ENCODE measurements at places on chromosomes 7 and 10.

- DNase-seq, result no peak
These were observed 32.8 kb downstream of the PIK3AP1 start for GRCh38 chr10:96687317-96688012.

DNA sequence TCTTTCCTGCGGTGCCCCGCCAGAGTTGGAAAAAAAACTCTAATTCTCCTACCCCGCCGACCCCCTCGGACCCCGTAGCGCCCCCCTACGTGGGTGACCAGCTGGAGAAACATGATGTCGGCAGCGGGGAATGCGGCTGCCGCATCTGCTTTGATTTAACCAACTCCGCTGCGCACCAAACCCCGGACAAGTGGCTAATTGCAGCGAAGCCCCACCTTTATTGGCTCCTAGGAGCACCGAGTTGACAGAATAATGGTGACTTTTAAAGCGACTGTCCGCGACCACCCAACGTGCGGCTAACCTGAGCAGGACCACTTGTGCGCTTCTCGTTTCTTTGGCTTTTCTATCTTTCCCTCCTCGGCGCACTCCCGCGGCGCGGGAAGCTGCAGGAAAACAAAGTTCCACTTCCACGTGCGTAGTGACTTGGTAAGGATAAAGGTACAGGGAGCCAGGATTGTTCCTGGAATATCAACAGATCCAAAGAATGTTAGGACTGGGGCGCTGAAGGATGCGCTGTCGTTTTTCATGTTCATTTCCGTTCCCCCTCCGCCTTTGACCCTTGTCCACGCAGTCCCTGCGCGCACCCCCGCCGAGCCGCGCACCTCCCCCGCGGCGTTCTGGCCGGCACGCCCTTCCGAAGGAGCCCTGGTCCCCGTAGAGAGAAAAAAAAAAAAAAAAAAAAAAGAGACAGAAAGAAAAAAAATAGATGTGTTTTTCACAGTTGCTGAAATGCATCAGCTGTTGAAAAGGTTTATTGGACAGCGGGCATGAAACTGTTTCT, 1.4 kb downstream of the WNT16 start:
- DNase-seq, result peak; percentile 10

DNA sequence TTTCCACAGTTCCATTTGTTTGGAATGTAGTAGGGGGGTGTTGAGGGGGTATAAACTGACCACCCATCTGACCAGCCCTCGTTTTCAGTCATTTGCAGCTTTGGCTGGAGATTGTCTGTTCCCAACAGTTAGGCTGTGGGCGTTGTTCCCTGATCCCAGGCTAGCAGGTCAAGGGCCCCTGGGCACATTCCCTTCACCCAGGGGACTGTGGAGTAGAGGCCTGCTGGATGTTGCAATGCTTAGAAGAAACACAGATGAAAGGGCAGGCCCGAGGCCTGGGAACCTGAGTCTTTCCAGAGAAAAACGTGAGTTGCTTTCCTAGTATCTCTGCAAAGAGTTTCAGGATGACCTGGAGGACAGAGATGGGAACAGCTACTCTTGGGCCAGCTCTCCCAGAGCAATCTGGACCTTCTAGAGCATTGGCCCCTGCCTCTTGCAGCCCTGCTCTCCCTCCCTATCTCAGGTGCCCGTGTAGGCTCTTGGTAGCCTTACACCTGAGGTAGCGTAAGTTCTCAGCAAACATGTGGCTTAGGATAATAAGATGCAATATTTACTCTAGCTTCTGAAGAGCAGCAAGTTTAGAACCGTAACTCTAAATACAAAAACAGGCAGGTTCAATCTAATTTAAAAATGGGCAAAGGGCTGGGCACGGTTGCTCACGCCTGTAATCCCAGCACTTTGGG, 99.4 kb upstream of the EFCAB10 start:
- no peak for DNase-seq

- no peak for DNase-seq
These were observed 31.2 kb downstream of the ARMC10 start for GRCh38 chr7:103106005-103106702.

DNA sequence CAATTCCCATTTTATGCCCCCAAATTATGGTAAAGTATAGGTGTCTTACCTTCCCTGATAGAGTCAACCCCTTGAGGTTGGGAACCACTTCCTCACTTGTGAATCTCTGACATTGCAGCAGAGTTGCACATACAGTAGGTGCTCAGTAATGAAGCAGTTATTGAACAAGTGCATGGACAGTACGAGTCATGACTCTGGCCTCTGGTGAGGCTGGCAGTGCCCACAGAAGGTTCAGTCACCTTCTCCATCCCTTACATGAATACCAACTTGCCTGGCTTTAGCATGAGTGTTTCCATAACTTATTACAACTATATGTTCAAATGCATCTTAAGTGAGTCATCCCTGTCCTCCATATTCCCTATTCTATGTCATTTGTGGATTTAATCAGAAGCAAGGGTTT, 340.0 kb downstream of the ELMO1 start:
- no peak for DNase-seq

- no peak for DNase-seq
These were observed 14.6 kb downstream of the FGL2 start for GRCh38 chr7:77184990-77185389.

- DNase-seq, result no peak
These were observed 34.9 kb downstream of the INSYN2A start for GRCh38 chr10:127161482-127161881.

- no peak for DNase-seq
These were observed 183.9 kb upstream of the FZD1 start for GRCh38 chr7:91080351-91080750.

DNA sequence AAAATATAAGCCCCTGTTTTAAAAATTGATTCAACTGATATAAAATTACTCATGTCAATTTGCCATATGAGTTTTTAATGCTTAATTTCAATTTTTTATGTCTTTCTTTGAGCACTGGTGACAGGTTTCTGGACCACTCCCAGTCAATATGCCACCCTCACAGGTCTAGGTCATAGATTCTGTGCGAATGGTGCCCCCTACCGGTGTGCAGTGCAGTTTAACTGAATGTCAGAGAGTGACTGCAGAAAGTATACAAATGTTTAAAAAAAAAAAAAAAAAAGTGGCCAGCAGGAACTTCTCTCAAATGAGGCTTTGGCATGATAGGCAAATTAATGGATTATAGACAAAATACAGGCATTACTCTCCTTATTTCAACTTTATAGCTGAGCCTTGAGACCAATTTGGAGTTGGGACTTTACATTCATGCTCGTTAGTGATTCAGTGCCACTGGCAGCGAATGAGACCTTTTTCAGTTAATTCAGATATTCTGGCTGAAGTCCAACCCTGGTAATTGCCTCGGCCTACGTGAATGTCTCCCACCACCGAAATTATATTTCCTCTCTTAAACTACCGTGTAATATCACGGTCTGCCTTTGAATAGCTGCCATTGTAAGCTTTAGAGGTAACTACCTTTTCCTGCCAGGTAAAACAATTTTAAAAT, 427.6 kb downstream of the PHTF2 start:
- DNase-seq, result peak; percentile 34

DNA sequence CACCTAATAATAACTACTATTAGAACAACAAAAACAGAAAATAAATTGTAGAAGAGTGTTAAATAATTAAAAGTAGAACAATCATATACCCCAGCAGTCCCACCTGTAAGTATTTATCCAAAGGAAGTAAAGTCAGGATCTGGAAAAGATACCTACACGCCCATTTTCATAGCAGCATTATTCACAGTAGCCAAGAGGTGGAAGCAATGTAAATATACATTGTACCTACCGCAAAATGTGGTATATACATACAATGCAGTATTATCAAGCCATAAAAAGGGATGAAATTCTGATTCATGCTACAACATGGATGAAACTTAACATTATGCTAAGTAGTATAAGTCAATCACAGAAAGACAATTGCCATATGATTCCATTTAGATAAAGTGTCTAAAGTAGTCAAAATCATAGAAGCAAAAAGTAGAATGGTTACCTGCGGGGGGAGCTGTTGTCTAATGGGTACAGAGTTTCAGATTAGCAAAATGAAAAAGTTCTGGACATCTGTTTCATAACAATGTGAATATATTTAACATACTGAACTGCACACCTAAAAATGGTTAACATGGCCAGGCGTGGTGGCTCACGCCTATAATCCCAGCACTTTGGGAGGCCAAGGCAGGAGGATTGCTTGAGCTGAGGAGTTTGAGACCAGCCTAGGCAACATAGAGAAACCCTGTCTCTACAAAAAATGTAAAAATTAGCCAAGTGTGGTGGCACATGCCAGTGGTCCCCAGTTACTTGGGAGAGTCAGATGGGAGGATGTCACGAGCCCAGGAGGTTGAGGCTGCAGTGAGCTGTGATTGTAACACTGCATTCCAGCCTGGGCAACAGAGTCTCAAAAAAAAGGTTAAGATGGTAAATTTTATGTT, 6.0 kb upstream of the TMED4 start:
- peak; percentile 59 for DNase-seq

DNA sequence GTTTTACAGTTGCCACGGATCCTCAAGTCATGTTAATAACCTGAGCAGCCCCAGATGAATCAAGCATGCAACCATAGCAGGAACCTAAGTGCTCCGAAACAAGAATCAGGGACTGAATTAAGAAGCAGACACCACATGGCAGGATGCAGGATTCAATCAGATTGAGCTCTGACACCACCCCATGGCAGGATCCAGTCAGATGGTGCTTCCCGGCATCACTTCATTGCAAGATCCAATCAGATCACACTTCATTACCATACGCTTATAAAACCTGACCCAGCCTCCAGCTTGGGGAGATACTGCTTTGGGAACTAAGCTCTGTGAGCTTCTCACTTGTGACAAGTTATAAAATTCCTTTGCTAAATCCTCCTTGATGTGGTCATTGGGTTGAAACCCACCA, 55.3 kb downstream of the ABCB4 start:
- DNase-seq, result no peak

GRCh38 chr7:618539-619367, 99.1 kb upstream of the PDGFA start:
- DNase-seq, result peak; percentile 58

DNA sequence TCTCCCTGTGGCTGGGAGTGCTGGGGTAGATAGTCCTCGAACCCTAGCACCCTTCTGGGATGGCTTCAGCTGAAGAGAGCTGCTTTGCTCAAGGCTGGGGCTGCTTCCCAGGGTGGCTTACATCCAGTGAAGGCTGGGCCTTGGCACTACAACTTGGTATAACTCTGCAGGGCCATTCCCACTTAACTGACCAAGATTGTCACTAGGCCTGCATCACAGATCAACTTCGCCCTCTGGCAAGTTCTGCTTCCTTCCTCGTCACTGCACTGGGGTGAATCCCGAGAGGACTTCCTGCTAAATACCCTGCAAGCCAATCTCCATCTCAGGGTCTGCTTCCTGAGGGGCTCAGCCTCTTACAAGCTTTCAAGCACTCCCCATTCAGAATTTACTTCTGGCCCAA, 195.2 kb downstream of the DOCK4 start:
- DNase-seq, result no peak

DNA sequence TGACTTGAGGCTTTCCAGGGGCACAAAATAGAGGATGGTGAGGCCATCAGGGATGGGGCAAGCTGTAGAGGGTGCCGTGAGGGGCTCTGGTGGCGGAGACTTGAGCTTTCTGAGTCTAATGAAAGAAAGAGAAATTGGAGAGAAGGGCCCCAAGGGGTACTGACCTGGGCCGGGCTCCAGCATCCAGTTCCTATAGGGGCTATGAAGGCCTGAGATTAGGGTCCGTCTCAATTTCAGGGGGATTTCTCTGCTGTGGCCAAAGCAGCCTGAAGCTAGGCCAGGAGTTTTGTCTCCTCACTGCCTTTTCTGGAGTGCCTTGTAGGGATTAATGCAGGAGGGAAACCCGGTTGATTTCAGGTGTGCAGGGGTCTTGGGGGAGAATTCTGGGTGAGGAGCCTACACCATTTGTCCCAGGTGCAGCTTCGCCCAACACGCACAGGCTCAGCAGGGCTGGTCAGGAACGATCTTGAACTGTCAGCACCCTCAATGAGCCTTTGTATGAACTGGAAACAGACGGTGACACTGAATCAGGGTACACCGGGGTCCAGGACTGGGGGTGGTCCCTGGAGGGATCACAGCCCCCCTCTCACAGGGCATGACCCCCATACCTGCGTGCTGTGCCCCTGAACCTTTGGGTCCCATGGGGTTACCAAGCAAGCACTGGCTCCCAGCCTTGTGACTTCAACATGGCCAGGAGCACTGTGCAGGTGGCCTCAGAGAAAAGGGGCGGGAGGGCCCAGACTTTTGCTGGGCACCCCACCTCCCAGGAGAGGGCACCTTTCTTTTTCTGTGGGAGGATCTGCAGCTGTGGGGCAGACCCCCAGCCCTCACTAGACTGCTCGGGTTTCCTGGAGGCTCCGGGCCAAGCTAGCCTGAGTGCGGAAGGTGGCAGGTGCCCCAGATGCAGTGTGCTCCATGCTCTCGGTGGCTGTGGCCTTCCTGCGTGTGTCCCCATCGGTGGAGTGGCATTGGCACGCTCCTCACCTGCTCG, 122.9 kb upstream of the RET start:
- DNase-seq, result no peak

DNA sequence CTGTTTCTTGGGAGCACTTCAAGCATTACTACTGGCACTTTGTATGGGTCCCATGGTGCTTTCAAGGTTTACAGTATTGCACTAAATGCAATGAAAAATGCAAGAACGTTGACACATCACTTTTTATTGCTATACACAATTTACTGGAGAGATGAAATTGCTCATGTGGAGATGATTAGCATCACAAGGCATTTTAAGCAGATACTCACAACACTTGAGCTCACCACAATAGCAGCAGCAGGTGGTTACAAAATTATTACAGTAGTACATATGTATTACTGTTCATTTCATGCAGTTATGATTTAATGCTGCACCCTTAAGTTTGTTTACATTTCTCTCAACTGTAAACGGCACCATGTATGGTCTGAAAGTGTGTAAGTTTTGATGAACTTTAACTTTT, 537.7 kb downstream of the GRM8 start:
- no peak for DNase-seq

DNA sequence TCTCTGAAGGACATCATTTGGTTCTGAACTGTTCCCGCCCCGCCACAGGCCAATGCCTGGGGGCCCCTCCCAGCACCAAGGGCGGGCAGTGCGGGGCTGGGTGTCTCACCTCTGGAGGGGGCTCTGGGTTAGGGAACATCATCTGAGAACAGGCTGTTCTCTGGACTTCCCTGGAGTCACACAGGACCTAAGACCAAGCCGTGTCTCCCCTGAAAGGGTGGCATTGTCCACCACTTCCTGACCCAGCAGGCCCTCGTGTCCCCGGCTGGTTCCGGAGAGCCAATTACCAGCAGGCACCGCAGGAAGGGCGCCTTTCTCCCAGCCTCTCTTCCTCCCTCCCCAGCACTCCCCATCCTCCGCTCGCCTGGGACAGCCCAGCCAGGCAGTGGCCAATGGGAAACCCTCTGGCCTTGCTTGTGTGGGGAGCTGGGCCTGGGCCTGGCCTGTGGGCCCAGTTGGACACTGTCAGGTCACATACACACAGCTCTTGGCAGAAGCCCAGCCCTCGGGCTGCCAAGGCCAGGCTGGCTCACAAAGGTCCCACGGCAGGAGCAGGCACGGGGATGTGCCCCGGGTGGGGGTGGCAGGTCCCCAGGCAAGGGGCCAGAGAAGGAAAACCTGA, 119.5 kb downstream of the SPDYE5 start:
- no peak for DNase-seq
